ENCODE measurements at places on chromosomes 12 and 14. TPM values are rescaled to one million over a fixed set of nuclear protein-coding genes. Genes with fewer than 3 reads are reported as not detected.

GRCh38 chr12:94972795-94973194 lies 30.7 kb downstream of the NDUFA12 start:
- no peak for DNase-seq

DNA sequence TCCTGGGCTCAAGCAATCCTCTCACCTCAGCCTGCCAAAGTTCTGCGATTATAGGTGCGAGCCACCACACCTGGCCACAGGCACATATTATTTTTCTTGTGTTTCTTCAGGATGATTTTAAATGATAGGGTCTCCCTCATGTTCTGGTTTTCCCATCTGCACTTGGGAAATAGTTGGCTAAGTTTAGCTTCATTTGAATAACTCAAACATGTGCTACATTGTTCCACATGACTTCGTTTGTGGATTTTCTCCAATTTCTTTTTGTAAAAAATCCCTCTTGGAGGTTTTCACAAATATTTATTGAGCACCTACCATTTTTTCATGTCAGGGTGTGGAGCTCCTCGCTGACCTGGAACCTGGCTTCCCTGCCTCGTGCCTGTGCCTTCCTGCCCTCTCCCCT lies 55.2 kb upstream of the GNPNAT1 start:
- DNase-seq, result no peak

DNA sequence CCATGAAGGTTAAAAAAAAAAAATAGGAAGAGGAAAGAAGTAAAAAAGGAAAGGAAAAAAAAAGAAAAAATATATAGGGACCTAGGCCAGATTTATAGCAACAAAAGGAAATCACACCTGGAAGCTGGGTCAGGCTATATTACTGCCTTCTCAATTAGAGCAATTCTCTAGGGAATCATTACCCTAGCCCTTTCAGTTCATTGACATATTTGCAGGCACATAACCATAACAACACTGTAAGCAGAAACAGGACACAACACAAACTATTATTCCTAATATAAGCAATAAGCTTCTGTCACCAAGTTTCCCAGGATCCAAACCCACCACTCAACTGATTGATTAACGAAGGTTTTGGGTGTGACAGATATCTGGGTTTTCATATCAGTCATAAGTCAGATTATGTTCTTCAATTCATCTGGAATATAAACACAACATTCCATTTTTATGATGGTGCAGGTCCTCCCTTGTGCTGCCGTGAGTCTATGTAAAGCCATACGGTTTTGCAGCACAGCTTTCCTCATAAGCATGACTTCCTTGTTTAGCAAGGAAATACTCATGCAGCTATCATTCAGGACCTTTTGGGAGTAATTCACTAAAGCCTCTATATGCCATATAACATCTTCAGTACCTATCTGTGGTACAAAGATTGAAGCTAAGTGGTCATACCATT lies 4.2 kb downstream of the PCNX4 start:
- no peak for DNase-seq

AMDHD1 gene
- total RNA-seq, result 0.43 TPM

DNA sequence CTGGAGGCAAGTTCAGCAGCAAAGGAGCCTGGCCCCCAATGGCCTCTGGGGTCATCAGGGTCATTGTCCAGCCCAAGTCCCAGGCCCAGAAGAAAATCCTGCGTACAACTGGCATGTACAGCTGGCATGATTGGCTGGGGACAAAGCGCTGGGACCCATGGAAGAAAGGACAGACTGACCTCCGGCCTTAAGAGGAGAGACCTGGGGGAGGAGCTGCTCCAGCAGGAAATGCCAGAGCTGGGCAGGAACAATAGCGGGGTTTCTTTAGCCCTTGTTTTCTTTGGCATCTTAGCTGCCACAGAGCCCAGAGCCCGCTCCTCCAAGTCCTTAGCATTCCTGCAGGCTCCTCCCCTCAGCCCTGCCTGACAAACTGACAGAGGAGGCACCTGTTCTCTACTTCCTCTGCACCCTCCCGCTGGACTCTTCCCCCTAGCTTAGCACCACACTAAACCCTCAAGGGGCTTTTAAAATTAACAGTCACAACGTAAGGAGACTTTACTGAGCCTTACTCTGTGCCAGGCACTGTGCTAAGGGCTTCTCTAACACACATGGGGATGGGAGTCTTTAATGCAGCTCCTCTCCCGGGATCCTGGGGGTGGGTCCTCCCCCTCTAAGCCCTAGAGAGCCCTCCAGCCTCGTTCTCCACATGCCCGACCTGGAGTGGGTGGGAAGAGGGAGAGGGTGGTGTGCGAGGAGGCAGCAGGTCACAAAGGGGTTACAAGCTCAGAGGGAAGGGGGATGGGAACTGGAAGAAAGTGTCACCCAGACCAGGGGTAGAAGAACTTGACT lies 1.8 kb upstream of the AQP5 start:
- DNase-seq, result peak; percentile 34
